ENCODE measurements at places on chromosomes 12 and 14. TPM values are rescaled to one million over a fixed set of nuclear protein-coding genes. Genes with fewer than 3 reads are reported as not detected.

AKT1 gene
- 182 TPM for total RNA-seq

SLC38A4 gene
- under 0.01 TPM for total RNA-seq

RPL10L gene
- not detected for total RNA-seq

AMN gene
- total RNA-seq, result under 0.01 TPM

SERPINA5 gene
- not detected for total RNA-seq

SRRM4 gene
- not detected for total RNA-seq

GUCY2C gene
- not detected for total RNA-seq

KRT74 gene
- not detected for total RNA-seq

RIMKLB gene
- 16.2 TPM for total RNA-seq

TMEM30B gene
- 0.20 TPM for total RNA-seq

SETD1B gene
- total RNA-seq, result 4.7 TPM

SVOP gene
- not detected for total RNA-seq

PITPNM2 gene
- total RNA-seq, result 8.8 TPM

DERA gene
- 52.5 TPM for total RNA-seq

LRRK2 gene
- total RNA-seq, result 4.8 TPM

ADAMTS20 gene
- not detected for total RNA-seq

SERPINA9 gene
- not detected for total RNA-seq

OTOGL gene
- 0.20 TPM for total RNA-seq

TPPP2 gene
- not detected for total RNA-seq

TAS2R7 gene
- not detected for total RNA-seq

AMDHD1 gene
- not detected for total RNA-seq

KERA gene
- not detected for total RNA-seq

SDSL gene
- 3.9 TPM for total RNA-seq

TMPRSS12 gene
- not detected for total RNA-seq

EFS gene
- 0.59 TPM for total RNA-seq

HOXC12 gene
- not detected for total RNA-seq

KRT77 gene
- total RNA-seq, result not detected
